ENCODE measurements at places on chromosomes 13 and 19.

DNA sequence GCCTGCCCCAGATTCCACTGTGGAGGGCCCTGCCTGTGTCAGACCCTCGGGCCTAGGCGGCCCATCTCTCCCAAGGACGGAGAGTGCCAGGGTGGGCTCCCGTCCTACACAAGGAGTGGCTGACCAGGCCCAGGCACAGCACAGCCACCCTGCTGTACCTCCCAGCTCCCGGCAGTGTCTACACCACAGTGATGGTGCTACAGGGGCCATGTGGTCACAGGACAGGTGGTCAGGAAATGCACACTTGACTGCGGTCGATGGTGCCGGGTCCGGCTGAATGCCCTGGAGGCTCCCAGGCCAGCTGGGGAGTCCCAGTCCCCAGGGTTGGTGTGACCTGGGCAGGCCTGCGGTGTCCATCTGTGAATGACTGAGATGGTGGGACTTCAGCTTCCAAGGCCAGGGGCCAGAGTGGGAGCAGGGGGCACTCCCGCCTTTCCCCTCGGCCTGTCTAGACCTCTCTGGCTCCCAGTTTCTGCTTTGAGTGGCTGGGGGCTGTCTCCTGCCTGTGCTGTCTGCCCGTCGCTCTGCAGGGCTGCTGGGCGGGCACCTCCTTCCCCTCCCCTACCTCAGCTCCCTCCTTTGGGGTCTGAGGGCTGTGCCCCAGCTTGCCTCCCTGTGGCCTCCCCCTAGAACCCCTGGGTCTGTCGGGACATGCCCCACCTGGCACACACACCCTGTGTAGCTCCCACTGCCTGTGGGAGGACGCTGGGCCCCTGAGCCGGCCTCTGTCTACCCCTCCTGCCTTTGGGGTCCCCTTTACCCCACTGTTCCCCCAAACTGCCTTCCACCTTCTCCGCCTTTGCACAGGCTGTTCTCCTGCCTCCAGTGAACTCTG, 12.5 kb downstream of the DDA1 start:
- DNase-seq = no peak

- DNase-seq = no peak
Observed at GRCh38 chr13:24381541-24382265, 72.3 kb downstream of the C1QTNF9 start.

GRCh38 chr19:18085702-18086457, 854 bp downstream of the IL12RB1 start:
- no peak for DNase-seq

DNA sequence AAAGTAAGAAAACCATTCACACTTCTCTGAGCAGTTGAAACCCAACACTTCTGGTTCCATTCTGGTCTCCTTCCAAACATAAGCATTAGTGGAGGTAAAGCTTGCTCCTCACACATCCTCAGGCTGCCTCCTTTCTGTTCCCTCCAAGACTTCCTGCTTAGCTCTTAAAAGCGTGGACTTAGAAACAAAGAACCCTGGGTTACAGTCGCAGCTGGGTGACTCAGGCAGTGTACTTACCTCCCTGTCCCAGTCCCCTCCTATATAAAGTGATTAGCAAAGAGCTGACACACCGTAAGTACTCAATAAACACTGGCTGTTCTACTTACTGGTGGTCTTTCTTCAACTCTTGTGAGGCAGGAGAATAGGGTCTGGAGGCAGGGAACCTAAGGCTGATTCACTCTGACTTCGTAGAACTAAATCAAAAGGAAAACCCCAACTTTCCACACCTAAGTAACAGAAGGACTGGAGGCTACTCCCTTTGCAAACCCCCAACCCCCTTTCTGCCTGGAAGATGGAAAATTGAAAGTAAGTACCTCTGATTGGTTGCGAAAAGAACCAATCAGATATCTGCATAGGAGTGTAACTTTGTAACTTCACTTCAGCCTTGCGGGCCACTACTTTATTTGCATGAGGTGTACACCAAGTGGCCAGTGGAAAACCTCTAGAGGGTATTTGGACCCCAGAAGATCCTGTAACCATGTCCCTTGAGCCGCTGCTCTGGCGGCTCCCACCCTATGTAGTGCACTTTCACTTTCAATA, 165.4 kb downstream of the SUCLA2 start:
- no peak for DNase-seq

DNA sequence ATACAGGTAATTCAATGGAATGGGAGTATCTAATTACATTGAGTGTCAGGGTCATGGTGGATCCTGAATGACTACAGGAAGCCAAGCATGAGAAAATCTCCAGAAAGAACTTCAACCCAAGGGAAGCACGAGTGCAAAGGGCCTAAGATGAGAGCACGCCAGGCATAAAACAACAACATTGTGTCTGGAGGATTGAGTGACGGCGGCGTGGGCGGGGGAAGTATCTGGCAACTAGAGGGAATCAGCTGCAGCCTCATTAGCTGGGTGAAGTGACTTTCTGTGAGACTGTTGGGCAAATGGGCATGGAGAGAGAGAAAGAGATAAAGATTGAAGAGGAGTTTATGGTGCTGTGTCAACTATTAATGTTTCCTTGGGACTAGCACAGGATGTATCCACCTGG, 194.3 kb downstream of the GPC6 start:
- no peak for DNase-seq

GRCh38 chr13:113138792-113139551, 16.4 kb downstream of the F10 start:
- no peak for DNase-seq
